ENCODE measurements at places on chromosomes 1 and 21.

- DNase-seq, result no peak
Observed at GRCh38 chr1:221946768-221947167, 204.9 kb upstream of the DUSP10 start.

- DNase-seq, result no peak
Observed at GRCh38 chr1:52756020-52756419, 29.8 kb downstream of the ZYG11B start.

DNA sequence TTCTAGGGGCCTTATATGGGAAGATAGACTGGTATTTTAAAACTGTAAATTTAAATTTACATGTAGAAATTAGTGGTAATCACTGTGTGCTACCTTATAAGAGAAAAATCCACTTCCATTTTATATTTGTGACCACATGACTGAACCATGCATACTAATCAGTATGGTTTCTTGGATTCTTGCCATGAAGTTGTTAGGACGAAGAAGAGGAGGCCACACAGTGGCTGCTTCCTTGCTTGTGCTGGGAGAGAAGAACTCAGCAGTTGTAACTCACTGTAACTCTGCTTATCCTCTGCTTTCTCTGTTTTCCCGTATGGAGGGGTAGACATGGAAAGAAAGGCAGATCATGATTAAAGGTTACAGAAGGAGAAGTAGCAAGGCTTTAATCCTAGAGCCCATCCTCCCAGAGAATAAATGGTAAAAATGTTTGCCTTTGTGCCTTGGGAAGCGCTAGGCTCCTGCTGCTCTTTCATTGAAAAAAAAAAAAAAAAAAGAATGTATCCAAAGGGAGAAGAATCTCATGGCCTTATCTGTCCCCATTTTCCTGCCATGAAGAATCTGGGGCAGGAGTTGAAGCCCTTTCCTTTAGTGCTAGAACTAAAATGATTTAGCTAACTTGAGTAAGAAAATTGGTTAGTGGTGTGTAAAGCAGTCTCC lies 32.4 kb downstream of the KCTD3 start:
- no peak for DNase-seq

DNA sequence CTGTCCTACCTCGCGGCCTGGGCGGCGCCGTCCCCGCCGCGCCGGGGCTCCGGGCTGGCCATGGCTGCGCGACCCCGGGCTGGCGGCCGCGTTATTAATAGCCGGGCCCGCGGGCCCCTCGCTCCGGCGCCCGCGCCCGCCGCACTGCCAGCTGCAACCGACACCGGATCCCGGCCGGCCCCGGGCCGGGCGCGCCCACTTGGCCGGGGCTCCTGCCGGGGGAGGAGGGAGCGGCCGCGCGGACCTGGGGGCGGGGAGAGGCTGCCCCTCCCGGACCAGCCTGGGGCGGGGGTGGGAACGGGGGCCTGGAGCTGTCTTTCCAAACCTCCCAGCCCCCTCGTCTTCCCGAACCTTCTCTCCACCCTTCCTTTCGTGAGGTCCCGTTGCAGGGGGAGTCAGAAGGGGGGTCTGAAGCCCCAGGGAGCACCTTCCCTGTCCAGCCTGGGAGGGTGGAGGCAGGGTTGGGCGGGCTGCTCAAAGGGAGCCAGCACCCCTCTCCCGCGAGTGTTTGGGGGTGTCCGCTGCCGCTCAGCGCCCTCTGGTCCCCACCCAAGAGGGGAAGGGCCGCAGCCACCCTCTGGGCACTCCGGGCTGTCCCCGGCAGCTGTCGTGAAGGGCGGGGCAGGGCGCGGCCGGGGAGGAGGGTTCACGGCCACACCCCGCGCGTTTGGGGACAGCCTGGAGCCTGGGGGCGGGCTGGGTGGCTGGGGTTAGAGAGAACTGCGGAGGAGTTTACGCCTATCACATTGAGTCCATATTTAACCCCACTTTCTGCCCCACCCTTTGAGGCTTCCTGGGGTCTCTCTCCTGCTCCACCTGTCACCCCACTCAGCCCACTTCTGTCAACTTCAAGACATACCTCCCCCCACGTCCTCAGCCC lies at the start of gene SYNC:
TSS of gene SYNC (minus strand) at position 172 of the 880 bp plus-strand sequence. CDS start at position 62, 110 bp downstream.
- DNase-seq, result no peak

DNA sequence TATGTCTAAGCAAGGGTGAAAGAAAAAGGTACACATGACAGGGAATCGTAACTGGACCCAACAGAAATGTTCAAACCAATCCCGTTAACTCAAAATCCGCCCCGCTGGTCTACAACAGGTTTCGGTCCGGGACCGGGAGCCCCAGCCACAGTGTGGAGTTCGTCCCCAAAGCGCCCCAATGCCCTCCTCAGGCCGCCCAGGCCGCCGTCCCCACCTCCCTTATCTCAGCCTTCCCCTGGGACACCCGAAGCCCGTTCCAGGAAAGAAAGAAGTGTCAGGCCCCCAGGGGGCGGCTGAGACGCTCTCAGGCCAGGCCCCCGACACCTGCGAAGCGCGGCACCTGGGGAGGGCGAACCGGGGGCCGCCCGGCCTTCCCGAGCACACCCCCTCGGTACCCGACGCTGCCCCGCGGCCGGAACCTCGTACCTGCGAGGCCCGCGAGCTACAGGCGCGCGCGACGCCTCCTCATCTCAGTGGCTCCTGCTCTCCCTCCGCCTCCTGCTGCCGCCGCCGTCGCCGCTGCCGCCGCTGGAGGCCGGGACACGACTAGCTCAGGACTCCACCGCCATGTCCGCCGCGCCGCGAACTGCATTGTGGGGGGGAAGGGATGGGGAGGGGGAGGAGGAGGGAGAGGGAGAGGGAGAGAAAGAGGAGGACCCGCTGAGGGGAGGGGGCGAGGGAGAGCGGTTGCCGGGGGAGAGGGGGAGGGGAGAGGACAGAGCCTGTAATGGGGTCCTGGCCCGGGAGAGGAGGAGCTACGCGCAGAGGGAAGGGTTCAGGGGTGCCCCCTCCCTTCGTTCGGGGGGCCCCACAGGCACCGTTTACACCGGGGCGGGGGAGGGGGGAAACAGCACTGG lies at the start of gene TUT4:
TSS of gene TUT4 (minus strand) at position 588 of the 857 bp plus-strand sequence. CDS start 26,812 bp downstream, outside the sequence.
- no peak for DNase-seq

- no peak for DNase-seq
Observed at GRCh38 chr1:56683569-56683968, 38.5 kb downstream of the PRKAA2 start.

- no peak for DNase-seq
Observed at GRCh38 chr1:96233422-96233821, 488.2 kb upstream of the PTBP2 start.

- DNase-seq, result no peak
Observed at GRCh38 chr1:23759277-23759676, 16.0 kb downstream of the ELOA start.

DNA sequence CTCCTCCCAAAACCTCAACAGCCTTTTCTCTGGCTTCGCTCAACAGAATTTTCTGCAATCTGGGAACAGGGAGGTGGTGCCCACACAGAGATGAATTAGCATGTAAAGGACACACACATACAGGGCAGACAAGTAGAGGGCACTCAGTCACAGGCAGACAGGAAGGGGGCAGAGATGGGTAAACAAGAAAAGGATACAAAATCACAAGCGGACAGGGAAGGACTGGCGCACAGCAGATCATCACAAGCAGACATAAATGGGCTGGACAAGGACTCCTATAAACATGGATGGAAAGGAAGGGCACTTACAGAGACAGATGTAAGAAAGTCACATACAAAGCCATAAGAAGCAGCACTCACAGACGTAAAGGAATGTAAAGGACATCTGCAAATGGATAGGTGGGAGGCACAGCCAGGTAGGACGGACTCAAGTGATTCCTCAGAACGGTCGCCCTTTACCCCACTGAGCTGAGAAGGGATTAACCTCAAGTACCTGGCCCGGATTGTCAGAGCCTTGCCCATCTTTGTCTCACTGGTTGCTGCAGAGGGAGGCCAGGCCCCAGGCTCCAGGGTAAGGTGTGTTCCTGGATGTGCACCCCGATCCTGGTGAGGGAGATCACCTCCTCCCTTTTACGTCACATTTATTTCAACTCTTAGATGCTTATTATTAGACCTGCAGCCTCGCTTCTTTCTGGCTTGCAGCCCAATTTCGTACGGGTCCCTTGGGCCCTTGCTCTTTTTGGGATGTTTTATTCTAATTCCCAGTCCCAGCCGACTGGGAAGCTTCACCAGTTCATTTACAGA lies 836 bp upstream of the PRCC start:
- no peak for DNase-seq

GRCh38 chr1:29473161-29473855 lies 237.0 kb downstream of the PTPRU start:
- DNase-seq, result no peak

Measured in CD8-positive, alpha-beta memory T cell (primary cell).